ENCODE measurements at places on chromosomes 4 and X. TPM values are rescaled to one million over a fixed set of nuclear protein-coding genes. Genes with fewer than 3 reads are reported as not detected.

Gene FGB
- not detected for total RNA-seq

Gene SLC10A4
- total RNA-seq, result 0.28 TPM

Gene REELD1
- total RNA-seq, result 0.26 TPM

Gene PDK3
- 11.6 TPM for total RNA-seq

Gene TMPRSS11F
- total RNA-seq, result not detected

Gene BMP3
- not detected for total RNA-seq

Data from endothelial cell (in vitro differentiated cells).